ENCODE measurements at places on chromosomes 4 and X.

- no peak for DNase-seq
Observed at GRCh38 chr4:110041735-110042134, 129.1 kb downstream of the EGF start.

GRCh38 chr4:140237616-140238350, 83.8 kb upstream of the MAML3 start:
- DNase-seq = peak; percentile 61

GRCh38 chr4:43763029-43763610, 685.5 kb downstream of the KCTD8 start:
- DNase-seq = no peak

GRCh38 chrX:140432346-140433175, 72.3 kb downstream of the SOX3 start:
- no peak for DNase-seq

- DNase-seq = no peak
Observed at GRCh38 chr4:41485041-41485440, 52.9 kb upstream of the LIMCH1 start.

DNA sequence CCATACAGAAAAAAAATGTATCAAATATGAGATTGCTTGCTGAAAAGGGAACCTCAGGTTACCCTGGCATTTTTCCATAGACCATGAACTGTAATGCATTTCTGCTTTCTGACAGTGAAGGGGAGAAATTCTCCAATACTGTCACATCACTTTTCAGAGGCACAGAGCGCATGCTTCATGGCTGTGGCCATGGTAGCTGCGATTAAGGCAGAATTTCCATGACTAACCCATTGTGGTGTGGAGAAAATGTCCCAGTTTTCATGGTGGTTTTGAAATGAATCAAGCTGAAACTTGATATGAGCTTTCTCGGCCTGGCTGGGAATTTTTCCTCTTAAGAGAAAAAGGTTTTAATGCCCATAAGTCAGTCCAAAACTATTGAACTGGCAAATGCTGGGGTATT, 39.5 kb upstream of the MAP3K15 start:
- DNase-seq = no peak

DNA sequence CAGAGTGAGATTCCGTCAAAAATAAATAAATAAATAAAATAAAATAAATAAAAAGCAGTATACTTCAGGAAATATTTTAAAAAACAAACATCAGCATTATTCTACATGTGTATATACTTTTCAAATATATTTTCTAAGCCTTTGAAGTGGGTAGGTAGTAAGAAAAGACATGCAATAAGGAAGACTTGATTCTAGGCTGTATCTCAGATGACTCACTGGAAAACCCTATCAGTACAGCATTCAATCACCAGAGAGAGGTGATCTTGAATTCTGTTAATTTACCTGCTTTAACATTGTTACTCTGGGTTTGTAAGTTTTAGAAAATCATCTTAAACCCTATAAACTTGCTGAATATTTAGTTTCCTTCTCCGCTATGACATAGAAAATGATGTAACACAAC, 106.6 kb upstream of the NAP1L5 start:
- no peak for DNase-seq

GRCh38 chrX:6187256-6187655, 41.4 kb downstream of the NLGN4X start:
- DNase-seq = no peak

DNA sequence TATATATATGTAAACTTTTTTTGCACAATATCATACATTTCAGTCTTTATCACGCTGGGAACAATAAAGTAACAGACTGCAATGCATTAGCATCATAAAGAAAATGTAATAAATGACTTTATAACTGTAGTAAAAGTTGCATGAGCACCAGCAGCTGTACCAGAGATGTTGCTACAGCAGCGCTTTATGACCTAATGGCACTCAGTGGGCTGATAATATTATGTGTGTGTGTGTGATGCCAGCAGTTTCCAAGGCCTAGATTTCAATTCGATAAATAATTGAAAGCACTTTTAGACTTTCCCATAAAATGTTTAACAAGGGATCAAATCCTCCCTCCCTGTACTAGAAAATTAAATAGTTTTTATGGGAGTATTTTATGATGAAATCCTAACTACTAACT, 367.6 kb upstream of the AGA start:
- DNase-seq = no peak

DNA sequence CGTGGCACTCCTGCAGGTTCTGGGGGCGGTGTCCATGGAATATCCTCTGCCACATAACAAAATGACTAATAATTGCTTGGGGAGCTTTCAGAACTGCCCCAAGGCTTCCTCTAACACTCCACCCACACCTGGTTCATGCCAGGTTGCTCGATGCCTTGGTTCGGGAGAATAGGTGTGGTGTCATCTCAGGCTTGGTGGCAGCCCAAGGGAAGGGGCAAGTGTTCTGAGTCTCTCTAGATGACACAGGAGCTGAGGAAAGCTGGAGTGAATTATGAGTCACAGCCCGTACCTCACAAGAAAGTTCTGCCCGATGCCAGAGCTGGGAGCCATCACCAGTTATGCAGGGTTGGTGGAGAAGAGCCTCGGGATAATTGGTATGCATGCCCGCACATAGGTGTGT, 14.7 kb downstream of the FTSJ1 start:
- no peak for DNase-seq

DNA sequence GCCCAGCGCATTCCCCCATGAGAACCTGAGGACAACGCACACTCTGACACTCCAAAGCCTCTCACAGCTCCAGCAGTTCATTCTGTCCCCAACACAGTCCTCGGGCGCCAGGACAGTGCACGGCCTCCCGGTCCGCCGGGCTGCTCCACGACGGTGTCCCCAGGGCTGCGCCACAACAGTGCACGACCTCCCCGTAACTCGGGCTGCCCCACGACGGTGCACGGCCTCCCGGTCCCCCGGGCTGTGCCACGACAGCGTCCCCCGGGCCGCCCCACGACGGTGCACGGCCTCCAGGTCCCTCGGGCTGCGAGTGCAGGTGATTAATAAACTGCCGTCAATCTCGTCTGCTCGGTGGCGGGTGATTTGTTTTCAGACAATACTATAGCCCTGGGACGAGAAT, 585.1 kb upstream of the FRG1 start:
- no peak for DNase-seq

DNA sequence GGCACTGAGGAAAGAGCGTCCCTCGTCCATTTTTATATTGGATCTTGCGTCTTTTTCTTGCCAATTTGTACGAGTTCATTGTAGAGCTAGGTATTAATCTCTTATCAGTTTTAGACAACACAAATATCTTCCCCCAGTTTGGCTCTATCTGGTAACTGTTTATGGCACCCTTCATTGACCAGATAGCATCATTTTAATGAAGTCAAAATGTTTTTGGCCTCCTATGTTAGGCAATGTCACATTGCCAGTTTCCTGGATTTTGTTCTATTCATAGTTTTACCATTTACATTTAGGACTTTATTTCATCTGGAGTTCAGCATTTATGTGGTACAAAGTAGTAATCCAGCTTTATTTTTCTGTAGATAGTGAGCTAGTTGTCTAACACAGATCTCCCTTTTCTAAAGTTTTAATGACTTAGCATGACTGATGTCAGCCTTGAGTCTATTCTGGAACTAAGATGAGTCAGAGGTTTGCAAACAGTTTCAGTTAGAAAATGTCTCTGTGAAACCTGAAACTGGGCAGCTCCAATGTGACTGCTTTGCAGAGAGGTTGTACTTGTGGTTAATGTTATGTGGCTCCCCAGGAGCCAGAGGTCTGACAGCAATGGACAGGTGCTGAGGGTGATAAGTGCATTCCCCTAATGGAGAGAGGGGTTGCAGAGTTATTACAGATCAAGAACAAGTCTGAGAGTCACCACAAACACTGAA, 5.3 kb upstream of the STBD1 start:
- peak; percentile 27 for DNase-seq

- no peak for DNase-seq
Observed at GRCh38 chrX:135275973-135276372, 24.1 kb downstream of the ETDA start.

- DNase-seq = no peak
Observed at GRCh38 chrX:40333344-40333743, 235.6 kb upstream of the BCOR start.

DNA sequence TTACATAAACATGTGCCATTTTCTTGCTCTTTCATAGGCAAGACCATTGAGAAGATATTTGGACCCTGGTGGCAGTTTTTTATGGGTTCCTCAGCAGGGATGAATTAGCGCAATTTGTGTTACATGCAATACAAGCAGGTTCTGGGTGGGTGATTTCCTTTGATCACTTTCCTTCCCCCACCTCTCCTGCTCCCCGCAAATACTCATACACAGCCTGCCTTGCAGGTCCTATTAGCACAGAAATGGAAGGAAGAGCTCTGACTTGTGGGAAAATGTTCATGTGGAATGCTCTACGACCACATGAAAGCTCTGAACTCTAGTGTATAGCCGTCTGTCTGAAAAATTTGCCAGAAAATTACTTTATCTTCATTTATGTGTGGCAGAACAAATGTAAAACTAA, 361.0 kb upstream of the FAT1 start:
- DNase-seq = peak; percentile 34

GRCh38 chrX:123170546-123170945, 13.5 kb upstream of the GRIA3 start:
- no peak for DNase-seq

GRCh38 chr4:1374706-1375045, 27.7 kb downstream of the UVSSA start:
- DNase-seq = no peak

DNA sequence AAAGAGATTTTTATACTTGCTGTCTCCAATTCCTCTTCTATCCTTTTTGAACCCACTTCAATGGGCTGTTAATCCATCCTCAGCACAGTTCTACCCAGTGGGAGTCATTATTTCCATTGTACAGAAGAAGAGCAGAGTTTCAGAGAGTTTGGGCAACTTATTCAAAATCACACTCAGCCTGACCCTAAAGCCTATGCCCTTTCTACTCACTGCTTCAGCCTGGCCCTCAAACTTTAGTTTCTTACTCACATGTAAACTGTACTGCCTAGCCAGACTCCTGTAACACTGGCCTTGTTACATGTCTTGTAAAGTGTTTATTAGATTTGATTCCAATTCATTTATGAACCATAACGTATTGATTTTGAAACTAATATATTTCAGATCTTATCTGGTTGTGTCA, 25.1 kb upstream of the USO1 start:
- DNase-seq = no peak

DNA sequence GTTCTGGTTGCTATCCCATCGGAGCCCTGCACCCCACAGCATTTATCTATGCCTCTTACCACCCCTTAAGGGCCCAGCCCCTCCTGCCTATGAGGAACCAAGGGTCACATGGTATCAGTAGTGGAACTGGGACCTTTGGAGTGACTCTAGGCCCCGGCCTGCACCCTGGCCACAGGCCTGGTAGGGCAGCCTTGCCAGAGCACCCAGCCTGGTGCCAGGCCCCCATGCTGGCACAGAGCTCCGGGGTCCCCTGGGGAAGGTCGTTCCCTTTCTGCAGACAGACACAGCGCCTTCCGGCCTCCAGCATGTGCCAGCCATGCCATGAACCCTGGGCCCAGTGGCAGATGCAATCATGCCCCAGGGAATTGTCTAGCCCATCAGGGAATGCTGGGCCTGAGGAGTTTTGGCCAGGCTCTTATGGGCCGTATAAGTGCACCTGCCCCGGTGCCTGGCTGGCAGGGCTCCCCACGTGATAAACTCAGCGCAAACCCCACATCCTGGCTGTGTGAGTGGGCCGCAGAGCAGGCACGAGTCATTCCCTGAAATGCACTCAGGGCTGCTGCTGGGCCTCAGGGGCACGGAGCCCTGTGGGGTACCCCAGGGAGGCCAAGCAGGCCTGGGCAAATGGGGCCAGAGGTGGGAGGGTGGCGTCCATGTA, 19.8 kb upstream of the ADD1 start:
- no peak for DNase-seq

- no peak for DNase-seq
Observed at GRCh38 chr4:151197247-151197646, 79.7 kb upstream of the PRSS48 start.

DNA sequence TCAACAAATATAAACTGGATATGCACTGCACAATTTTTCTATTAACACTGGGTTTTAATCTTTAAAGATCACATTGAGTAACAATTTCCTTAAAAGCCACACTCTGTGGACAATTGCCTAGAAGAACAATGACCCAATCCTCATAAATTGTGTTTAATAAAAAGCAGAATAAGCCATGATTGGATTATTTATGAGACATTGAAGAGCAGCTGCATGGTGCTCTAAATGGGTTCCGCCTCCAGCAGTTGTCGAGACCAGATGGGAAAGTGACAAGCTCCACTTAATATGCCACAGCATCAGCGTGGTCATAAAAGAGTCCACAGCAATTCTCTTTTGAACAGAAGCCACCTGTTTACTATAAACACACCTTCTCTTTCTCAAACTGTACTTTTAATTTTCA, 635.2 kb upstream of the FRG1 start:
- no peak for DNase-seq

DNA sequence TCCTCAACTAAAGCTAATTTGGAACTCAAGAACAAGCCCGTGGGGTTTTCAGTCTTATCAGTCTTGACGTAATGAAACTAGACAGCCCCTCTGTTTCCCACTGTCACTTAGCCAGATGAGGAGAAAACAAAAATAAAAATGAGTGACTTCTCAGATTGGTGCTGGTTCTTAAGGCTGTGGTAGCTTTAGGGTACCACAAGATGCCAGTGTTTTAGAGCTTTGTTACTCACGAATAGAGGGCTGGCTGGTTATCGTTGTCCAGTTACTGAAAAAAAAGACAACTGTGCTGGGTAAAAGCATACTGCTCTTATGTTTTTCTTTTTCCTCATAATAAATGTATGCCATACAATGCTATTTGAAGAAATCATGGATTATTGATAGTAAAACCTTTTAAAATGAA, 796.7 kb downstream of the RAPGEF2 start:
- DNase-seq = no peak

DNA sequence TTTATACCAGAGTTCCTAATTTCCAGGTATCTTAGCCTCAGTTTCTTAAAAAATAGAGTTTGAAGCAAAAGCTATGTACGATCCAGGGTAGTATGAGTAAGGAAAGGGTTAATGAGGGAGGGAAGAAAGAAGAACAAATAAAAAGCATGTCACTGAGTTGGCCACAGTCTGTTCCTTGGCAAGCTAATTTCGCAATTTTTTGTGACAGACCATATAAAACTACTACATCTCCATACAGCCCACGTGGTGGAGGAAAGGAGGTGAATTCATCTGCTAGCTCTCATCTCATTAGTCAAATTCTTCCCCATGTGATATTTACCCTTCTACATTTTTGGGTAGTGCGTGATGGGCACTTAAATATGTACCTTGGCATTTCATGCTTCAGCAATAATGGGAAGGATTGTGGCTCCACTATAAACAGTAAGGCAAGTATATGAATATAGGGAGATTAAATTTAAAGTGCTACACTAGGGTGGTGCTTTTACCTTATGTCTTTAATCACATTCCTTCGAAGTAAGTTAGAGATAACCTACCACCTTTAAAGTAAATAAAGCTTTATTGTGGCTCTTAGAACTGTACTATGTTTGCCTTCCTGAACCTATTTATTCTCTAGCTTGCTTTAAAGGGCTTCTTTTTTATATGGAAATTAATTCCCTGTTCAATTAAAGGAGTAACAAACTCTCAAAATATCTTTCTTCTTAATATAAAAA, 102.1 kb upstream of the VAMP7 start:
- DNase-seq = no peak

- DNase-seq = no peak
Observed at GRCh38 chr4:26490111-26490959, at the start of gene CCKAR. Gene CCKAR (minus strand): TSS chr4:26490484. CDS start chr4:26490267, 217 bp downstream.

- DNase-seq = no peak
Observed at GRCh38 chrX:121036137-121036536, 11.3 kb upstream of the GLUD2 start.

GRCh38 chrX:9832811-9833210, 46.6 kb downstream of the SHROOM2 start:
- DNase-seq = no peak

All from renal pelvis (tissue), 12 donors.